Osteocyte (in vitro differentiated cells): ENCODE measurements at places on chromosomes 7 and 10. TPM values are rescaled to one million over a fixed set of nuclear protein-coding genes. Genes with fewer than 3 reads are reported as not detected.

ZNF3 gene
- 35.4 and 39.2 TPM in 2 replicates for total RNA-seq

GRCh38 chr7:2209961-2210323 is 22.8 kb downstream of the MAD1L1 start:
- no peak for DNase-seq

DNA sequence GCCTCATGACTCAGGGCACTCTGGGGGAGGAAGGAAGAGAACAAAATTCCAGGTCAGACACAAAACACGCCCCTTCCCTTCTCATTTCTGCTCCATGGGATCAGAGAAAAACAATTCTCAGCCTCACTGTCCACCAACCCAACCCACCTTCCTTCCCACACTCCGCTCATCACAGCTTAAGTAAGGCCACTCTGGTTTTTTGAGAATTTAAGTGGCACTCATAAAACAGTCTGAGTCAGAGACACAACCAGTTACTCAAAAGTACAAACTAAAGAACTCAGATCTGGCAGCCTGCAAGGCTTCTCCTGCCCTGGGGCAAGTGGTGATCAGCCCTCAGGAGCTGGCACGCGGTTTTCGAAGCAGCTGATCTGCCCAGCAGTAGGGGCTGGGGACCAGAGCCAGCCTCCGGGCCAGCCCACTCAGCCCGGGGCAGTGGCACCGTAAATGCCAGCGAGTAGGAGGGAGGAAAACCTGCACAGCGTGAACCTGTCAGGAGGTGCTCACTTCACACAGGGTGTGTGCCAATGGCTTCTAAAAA is 39.1 kb upstream of the ABLIM1 start:
- DNase-seq = no peak

PTPRZ1 gene
- total RNA-seq = 0.38 TPM in 1 of 2 replicates, not detected in the other

DNA sequence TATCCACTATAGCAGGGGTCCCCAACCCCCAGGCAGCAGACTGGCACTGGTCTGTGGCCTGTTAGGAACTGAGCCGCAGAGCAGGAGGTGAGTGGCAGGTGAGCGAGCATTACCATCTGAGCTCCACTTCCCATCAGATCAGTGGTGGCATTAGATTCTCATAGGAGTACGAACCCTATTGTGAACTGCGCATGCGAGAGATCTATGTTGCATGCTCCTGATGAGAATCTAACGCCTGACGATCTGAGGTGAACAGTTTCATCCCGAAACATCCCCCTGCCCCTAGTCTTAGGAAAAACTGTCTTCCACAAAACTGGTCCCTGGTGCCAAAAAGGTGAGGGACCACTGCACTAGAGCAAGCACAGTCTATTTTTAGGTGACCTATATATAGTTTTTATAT is 23.6 kb downstream of the ASZ1 start:
- no peak for DNase-seq

DNA sequence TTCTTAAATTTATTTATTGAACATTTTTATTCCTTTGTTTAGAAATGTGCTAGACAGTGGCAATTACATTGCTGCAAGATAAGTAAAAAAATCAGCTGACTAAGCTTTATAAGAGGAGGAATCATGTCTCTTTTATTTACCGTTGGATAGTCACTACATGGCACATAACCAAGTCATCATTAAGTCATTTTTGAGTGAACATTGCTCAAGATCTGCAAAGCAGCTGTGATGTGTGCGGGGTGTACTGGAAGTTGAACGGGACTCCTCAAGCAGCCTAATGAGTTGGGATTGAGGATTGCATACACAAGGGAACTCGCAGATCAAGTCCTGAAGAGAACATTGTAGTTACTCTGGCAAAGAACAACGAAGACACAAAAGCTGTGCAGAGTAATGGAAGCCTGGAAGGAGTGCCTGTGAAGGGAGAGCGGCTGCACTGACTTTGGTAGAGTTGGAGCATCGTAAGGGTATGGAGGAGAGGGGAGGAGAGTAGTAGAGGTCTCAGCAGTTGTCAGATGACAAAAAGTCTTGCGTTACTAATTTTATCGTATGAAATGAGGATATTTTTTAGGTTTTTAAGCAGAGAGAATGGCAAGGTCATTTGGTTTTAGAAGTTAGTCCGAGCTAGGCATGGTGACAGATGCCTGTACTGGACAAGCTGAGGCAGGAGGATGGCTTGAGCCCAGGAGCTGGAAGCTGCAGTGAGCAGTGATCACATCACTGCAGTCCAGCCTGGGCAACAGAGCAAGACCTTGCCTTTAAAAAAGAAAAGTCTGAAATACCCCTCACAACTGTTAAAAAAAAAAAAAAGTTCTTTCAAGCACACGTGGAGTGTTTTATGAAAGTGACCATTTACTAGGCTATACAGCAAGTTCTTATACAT is 95.1 kb downstream of the BMPR1A start:
- no peak for DNase-seq

DNA sequence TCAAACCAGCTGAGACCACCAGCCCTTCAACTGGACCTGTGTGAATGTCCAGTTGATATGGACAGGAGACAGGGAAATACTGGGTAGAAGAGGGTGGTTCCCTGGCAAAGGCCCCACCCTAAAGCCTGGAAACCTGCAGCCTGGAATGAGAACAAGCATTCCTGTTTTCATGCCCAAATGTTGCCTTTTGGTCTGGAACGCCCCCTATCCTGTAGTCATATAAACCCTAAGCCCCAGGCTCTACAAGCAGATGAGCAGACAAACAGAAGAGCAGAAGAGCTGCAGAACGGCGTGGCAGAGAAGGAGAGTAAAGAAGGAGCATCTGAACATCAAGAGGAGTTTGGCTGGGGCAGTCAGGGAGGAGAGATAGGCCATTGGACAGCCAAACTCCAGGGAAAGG is 38.4 kb downstream of the SYPL1 start:
- DNase-seq = no peak

GRCh38 chr10:13924040-13924725 is 337.4 kb downstream of the PRPF18 start:
- no peak for DNase-seq

GRCh38 chr10:86666538-86666937 is 1.8 kb upstream of the LDB3 start:
- no peak for DNase-seq

SMO gene
- 40.2 and 41.6 TPM in 2 replicates for total RNA-seq

GRCh38 chr7:128154504-128154903 is 86.6 kb upstream of the LEP start:
- no peak for DNase-seq

DNA sequence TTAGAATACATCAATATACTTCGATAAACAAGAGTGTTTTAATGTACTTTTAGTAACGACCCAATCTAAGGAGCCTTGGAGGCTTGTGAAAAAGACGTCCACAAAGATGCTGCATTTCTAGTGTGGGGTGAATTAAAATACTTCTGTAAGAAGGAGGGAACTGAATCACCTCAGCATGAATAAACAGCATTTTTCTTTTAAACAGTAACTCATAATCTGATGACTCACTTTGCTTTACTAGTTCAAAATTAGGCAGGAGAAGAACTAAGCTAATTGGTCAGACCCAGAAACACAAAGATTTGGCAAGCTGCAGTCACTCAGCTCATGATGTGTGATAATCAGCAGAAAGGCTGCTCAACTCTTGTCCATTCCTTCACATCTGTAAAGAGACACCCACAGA is 24.2 kb downstream of the NCOA4 start:
- no peak for DNase-seq

DNA sequence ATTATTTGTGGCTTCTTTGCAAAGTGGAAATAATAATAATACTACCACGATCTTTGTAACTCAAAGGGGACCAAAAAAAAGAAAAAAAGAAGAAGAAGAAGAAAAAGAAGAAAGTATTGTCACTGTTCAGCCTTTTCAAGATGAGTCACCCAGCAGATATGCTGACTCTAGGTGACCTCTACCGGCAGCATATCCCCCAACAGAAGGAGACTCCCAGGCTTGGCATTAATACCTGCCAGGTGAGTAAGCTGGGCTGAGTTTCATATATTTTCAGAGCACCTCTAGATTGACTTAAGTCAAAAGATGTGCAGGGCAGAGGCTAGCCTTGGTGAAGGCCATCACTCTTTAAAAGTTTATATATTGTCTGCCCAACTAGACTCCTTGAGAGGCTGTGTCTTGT is 30.4 kb upstream of the GPR26 start:
- no peak for DNase-seq

DNA sequence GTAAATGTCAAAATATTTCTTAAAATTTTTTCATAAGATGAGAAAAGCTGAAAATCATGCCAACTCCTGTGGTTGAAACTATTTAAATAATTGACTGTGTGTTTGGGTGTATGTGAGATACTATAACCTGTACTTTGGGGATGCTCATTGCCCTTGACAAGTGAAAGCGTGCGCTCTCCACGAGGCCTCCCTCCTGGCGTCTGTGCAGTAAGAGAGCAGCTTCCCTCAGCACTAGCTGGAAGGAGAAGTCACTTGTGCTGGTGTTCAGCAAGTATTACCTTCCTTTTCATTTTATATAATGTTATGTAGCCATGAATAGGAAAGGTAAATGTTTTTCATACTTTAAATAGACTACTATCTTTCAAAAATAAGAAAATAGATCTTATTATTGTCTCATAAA is 118.9 kb downstream of the ZEB1 start:
- DNase-seq = no peak

GRCh38 chr10:30092151-30092790 is 32.9 kb upstream of the JCAD start:
- DNase-seq = no peak

FAM13C gene
- total RNA-seq = 2.3 and 3.2 TPM in 2 replicates

LBX1 gene
- not detected in 2 replicates for total RNA-seq

DNA sequence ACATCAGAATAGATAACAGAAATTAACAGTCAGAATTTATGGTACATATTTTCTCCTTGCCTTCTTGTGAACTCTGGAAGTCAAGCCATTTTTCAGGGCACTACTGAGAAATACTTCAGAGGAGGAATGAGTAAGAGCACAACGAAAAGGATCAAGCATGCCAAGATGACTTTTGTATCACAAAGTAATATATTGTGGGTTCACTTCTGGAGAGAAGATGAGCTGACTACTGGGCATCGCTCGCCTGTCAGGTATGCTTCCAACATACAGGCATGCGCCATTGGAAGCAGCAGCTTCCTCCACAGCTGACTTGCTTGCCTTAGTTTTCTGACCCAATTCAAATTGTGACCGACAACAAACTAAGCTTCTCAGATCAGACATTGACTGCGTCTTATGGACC is 137.3 kb downstream of the VTI1A start:
- DNase-seq = no peak

- DNase-seq = peak; percentile 19
Measured at GRCh38 chr7:139949629-139950028, 113.1 kb downstream of the PARP12 start.

DNA sequence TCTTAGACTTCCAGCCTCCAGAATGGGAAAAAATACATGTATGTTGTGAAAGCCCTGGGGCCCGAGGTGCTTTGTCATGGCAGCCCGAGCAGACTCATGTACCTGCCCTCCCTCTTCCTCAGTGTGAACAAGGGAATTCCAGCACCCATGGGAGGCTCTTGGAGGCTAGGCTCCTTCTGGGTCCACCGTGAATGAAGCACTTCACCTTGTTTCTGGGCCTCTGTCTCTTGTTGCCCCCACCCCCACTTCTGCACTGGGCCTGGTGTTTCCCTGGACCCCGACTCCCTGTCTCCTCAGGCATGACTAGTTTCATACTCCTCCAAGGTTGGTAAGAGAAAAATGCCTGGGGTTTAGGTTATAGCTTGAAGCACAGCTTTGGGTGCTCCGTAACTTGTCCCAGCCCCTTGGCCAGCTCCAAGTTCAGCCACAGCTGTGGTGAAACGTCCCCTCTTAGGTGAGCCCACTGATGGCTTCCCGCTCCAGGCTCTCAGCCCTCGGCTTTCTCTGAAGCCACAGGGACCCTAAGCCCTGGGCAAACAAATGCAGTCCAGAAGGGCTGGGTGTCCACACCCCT is 30.2 kb upstream of the ARHGAP22 start:
- peak; percentile 71 for DNase-seq

DNA sequence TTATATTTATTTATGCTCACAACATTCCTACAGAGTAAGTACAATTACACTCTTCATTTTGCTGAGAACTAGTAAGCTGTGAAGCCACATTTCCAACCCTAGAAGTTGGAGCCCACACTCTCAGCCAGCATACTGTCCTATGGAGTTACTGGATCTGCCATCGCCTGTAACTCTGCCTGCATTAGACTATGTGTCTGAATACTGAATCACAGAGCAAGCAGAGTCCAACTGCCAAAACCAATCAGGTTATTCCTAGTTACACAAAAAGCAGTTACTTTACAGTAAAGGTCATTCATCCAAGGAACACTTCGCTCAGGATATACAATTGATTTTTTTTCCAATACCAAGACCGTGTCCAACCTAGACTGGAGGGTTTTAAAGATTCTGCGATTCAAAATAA is 21.5 kb downstream of the CTAGE6 start:
- DNase-seq = no peak

EIF4H gene
- total RNA-seq = 205 and 208 TPM in 2 replicates

NEUROG3 gene
- total RNA-seq = not detected in 2 replicates

ZNF37A gene
- total RNA-seq = 19.1 and 20.4 TPM in 2 replicates

TMEM273 gene
- not detected in 2 replicates for total RNA-seq

NRCAM gene
- 78.3 and 81.8 TPM in 2 replicates for total RNA-seq

GRCh38 chr10:11441151-11441535 is 170.3 kb downstream of the USP6NL start:
- DNase-seq = peak; percentile 79

- no peak for DNase-seq
Measured at GRCh38 chr7:77327932-77328628, 88.1 kb downstream of the GSAP start.

GRCh38 chr7:191105-191980 is 1.0 kb upstream of the FAM20C start:
- DNase-seq = no peak

- DNase-seq = no peak
Measured at GRCh38 chr7:70631718-70632117, 500.2 kb upstream of the GALNT17 start.

DNA sequence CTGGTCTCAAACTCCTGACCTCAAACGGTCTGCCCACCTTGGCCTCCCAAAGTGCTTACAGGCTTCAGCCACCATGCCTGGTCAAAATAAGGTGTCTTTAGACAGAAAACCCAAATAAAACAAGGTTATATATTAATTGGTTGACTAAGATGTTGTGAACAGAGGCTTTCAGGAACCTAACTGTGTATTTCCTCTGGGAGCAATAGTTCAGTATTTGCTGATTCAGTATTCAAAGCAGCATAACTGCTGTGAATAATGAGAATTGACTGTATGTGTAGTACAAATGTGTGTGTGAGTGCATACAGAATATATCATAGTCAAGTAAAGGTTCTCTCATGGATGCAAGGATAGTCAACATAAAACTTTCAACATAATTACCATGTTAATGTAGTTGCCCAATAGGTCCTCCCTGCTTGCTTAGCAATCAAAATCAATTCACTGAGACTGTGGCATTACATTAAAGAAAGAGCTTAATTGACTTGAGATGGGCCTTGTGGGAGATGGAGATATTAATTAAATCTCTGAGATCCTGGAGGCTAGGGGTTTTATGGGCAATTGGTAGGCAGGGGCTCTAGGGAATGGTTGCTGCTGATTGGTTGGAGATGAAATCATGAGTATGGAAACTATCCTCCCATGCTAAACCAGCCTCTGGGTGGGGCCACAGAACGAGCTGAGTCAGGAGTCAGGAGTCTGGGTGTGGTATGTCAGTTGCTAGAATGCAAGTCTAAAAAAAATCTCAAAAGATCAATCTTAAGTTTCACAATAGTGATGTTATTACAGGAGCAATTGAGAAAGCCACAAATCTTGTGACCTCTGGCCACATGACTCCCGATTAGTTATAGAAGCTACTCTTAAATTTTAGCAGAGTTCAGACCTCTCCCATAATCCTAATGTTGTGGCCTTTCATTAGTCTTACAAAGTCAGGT is 162.7 kb downstream of the AKR1D1 start:
- DNase-seq = no peak

CPN1 gene
- not detected in 2 replicates for total RNA-seq

GRCh38 chr10:59133841-59134593 is 42.4 kb upstream of the PHYHIPL start:
- no peak for DNase-seq
